Stimulated activated CD4-positive, alpha-beta T cell treated with anti-CD3 and anti-CD28 coated beads, Interleukin-1b, Interleukin-23, amount 100 ng/mL, for 1 hour (primary cell): ENCODE measurements at places on chromosomes 16 and 17.

DNA sequence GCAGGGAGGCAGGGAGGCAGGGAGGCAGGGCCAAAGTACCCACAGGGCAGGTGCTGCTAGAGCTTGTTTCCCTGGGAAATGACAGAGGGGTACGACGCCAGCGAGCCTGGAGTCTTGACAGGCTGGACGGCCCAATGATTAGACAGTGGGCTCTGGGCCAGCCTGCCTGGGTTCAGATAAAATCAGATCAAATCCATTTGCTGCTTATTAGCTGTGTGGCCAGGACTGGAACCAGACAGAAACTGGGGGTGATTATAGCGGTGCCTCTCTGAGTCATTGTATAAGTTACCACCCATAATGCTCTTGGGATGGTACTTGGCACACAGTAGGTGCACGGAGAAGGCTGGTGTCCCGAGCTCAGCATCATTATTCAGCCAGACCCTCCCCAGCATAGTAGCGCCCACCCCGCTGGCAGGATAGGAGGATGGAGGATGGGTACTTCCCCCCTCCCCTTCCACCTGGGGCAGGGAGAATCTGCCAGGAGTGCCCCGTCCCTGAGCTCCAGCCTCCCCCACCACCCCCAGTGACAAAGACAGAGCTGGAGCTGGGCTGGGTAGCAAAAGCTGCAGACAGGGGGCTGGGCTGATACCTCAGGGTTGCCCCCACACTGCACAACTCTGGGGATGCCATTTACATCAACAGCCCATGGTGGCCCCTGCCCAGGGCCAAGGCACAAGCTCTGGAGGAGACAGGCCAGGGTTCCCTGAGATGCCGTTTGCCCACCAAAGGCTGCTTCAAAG is 77.6 kb upstream of the TNRC6C start:
- no peak for DNase-seq

- no peak for DNase-seq
Measured at GRCh38 chr16:1297018-1297696, 12.3 kb upstream of the UBE2I start.

DNA sequence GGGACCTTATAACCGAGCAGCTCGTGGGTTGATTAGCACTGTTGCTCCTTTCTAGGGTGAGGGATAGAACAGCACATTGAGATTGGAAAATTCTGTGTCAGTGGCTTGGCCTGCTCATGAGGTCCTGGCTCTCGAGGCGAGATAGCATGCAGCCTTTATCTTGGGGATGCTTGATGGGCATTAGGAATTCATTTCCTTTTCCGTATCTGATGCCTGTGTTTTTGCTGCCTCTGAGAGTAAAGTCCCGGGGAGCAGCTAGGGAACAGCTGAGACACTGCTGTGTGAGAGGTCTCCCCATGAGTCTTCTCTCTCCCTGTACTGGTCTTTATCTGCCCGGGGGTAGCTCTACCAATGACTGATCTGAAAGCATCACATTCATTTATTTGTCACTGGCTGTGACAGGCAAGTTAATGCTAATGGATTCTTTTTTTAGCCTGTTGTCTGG is 14.5 kb downstream of the MSI2 start:
- no peak for DNase-seq

GRCh38 chr16:90008708-90009145 is 10.5 kb downstream of the DBNDD1 start:
- DNase-seq: no peak

- no peak for DNase-seq
Measured at GRCh38 chr17:6160911-6161855, 91.0 kb downstream of the WSCD1 start.

DNA sequence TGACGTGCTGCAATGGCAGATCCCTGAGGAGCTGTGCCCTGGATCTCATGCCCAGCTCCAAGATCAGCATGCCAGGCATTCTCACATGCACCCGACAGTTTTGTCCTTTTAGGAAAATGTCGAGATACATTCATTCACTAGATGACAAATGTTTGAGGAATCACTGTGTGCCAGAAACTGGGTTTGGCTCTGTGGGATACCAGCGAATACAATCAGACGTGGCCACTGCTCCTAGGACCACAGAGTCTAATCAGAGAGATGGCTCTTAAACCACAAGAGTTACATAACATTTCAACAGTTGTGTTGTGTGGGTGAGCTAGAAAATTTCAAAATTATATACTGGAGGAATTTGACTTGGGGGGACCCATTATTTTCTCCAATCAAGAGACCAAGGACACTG is 579.7 kb downstream of the CDH13 start:
- no peak for DNase-seq

DNA sequence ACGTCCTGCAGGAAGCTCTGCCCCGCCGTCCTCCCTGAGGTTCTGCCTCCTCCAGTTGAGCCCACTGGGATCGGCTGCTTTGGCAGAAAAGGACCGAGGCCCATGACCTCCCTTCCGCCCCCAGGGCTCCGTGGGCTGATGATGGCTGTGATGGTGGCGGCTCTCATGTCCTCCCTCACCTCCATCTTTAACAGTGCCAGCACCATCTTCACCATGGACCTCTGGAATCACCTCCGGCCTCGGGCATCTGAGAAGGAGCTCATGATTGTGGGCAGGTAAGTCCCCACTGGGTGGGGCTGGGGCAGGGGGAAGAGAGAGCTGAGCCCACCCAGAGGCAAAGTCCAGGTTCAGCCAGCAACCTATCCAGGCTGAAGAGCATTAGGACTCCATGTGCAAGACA is 61.1 kb downstream of the SLC5A11 start:
- no peak for DNase-seq

- no peak for DNase-seq
Measured at GRCh38 chr16:85552980-85553435, 60.1 kb upstream of the GSE1 start.

- DNase-seq: no peak
Measured at GRCh38 chr16:57270221-57271062, 14.0 kb downstream of the PLLP start.

DNA sequence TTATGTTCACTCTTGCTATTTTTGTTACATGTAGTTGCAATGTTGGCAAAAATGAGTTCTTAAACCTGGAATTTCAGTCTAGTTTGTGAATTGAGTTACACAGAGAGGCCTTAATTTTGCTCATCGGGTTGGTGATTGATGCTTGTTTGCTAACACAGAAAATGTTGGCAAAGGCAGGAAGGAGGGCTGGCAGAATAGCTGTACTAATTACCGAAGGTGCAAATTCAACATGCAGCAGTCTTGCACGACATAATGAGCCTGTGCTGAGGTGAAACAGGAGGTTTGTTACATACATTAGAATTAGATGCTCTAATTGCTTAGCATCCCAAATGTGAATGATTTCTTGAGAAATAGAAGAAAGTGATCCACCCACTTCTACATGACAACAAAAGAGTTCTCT is 475.0 kb upstream of the TOM1L1 start:
- no peak for DNase-seq

- DNase-seq: no peak
Measured at GRCh38 chr17:15038656-15039055, 226.5 kb downstream of the PMP22 start.

DNA sequence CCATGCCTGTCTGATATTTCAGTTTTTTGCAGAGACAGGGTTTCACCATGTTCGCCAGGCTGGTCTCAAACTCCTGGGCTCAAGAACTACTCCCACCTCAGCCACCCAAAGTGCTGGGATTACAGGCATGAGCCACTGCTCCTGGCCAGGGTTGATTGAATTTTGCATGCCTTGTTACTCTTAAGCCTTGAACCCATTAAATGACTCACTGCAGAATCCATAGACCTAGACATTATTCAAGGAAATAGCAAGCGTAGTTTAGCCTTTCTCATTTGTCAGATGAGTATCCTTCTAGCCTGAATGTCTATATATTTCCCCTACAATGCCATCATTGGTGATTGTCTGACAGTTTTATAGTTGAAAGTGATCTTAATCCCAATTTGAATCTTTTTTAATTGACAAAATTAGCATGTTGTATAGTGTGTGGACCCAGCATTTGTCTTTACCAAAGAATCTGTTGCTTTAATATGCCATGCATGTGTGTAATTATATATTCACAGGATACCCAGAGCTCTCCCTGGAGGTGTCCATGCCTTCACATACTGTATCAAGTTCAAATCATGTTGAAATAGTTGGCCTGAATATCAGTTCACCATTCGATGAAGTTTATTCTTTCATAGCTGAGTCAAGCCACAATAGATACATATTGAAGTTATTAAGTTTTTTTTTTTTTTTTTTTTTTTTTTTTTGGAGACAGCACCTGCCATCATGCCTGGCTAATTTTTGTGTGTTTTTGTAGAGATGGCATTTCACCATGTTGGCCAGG is 321.0 kb downstream of the CPPED1 start:
- no peak for DNase-seq

GRCh38 chr16:19745286-19746010 is 27.4 kb downstream of the IQCK start:
- no peak for DNase-seq

- no peak for DNase-seq
Measured at GRCh38 chr16:89041571-89042481, 51.8 kb upstream of the ACSF3 start.

- DNase-seq: no peak
Measured at GRCh38 chr17:38881600-38882191, 11.8 kb downstream of the LASP1 start.

- no peak for DNase-seq
Measured at GRCh38 chr16:48637039-48637438, 27.1 kb upstream of the N4BP1 start.

DNA sequence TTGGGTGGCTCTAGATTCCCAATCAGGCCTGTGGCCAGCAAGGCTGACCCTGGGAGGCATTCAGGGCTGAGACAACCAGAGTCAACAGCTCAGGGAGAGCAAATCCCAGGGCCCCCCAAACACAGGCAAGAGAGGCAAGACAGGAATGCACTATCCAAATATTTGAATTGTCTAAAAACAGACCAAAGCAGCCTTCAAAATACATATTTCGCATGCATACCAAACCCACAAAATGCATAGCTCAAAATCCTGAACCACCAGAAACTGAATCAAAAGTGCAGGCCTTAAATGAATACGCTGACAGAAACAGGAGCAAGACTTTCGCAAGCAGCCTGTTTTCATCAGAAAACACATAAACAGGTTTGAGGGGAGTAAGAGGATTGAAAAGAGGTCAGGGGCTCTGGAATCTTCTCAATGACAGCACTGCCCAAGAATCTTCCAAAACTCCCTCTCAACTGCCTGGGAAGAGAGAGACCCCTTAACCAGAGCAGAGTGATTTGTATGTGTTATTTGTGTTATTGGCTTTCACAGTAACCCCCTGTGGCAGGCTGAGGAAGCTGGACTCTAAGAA is 213.6 kb upstream of the CDH5 start:
- no peak for DNase-seq

GRCh38 chr17:10178506-10178991 is 19.9 kb downstream of the GAS7 start:
- DNase-seq: no peak

DNA sequence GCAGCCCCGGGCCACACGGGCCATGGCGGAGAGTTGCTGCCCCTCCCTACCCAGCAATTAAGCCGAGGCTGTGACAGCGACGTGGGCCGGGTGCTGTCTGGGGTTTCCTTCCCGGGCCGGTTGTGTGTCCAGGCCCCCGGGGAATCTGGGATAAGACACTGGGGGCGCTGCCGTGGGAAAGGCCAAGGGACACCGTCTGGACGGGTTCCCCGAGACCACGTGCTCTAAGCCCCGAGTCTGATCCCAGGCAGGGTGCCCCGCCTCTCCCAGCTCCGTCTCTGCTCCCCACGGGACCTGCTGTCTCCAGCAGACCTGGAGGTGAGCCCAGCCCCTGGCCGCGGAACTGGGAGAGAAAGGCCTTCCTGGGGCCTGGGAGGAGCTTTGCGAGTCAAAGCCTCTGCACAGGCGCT is 92.2 kb downstream of the IRX3 start:
- no peak for DNase-seq

GRCh38 chr16:69773260-69773947 is 11.3 kb downstream of the WWP2 start:
- no peak for DNase-seq

DNA sequence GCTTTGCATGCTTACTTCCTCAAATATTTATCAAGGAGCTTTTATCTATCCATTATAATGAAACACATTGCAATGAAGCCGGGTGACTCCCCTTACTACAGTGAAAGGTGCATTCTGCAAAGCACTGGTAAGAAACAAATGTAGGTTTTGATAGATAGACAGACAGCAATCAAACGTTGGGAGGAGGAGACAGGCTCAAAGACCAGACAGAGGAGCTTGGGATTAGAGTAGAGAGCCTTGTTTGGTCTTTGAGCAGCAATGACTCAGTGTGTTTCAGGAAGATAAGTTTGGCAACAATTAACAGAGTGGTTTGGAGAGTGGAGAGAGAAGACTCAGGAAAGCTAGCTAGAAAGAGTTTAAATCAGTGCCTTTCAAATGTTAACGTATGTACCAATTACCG is 68.8 kb downstream of the ZNF18 start:
- no peak for DNase-seq

DNA sequence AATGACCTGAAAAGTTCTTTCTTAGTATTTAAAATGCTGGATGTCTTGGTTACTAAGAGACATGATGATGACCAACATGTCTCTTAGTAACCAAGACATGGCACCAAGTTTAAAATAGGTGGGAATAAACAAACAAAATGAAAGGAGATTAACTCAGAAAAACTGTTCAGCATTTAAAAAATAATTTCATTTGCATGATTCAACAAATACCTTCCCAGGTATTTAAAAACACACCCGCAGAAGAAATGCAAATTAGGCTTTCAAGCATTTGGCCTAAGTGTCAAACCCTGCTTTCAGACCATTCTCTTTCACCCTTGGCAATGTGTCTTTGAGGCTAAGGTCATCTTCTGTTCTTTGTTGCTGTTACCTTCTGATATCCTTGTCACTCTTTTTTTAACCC is 91.4 kb upstream of the CORO6 start:
- no peak for DNase-seq

- DNase-seq: no peak
Measured at GRCh38 chr17:55089256-55089655, 120.7 kb downstream of the STXBP4 start.

DNA sequence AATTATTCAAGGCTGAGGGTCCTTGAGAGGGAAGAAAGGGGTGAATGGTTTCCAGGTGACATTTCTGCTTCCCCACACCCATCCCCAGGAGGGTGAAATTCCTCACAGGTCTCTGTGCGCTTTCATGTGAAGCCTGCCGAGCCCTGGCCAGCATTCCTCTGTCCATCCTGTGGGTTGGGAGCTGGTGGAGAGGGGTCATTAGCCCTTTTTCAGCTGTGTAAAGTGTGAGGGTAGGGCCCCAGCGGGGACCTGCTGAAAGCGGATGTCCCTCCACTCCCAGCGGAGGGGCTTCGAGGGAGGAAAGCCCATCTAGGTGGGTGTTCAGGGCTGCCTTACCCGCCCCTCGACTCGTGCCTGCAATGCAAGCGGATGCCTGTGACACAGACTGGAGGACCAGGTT is 53.3 kb upstream of the DLX4 start:
- DNase-seq: no peak

GRCh38 chr16:314351-314750 is 31.4 kb downstream of the PDIA2 start:
- DNase-seq: no peak
